ENCODE measurements at places on chromosomes 4 and X.

DNA sequence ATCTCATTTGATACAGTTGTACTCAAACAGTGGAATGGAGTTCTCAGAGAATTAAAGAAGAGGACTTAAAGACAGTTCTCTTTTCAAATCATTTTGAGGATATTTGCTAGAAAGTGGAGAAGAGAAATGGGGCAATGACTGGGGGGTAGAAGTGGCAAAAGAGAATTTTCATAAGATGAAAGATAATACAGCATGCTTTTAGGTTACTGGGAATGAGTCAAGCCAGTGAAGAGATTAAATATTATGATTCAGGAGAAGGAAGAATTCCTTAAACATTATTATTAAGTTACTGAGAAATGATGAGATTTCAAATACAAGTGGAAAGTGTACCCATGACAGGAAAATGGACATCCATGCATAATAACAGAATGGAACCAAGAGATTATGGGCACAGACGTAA, 219.0 kb upstream of the DKK2 start:
- DNase-seq: no peak

DNA sequence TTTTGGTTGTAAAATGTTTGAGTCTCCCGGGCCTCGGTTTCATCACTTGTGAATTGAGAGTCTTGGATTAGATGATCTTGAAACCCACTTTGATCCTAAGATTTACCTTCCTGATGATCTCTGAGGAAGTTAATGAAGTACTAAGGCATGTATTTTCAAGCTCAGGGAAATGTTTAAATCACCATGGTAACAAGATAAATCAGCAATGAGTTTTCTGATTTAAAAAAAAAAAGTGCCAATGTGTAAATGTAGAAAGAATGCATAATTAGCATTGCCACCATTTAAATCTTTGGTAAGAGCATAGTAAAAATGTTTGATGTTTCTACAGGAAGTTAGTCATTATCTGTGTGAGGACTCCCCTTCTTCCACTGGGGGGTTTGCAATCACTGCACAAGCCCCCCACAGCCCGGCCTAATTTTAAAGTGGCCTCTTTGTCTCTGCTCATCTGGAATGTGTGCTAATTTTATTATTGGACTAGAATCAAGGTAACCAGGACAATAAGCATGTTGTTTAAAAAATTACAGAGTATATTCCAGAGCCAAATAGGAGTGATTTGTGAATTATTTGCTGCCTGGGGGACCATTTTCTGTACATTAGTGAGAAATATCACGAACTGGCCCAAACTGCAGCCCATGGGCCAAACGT, 93.6 kb downstream of the SLC34A2 start:
- DNase-seq: no peak

DNA sequence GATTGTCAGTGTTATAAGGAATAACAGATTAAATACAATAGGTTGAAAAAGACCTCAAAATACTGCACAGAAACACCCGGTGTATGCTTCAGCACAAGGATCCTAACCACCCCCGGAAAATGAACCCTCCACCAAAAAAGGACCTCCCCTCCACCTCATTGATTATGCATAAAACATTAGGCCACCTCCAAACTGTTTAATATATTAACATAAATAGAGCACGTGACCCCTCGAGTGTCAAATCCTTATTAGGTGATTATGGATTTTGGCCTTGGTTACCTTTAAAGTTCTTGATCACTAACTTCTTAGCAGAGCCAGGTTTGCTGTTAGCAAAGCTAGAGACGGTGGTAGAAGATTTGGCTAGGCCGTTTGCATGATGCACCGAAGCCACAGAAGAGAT, 958 bp downstream of the CUL4B start:
- no peak for DNase-seq

- DNase-seq: no peak
Observed at GRCh38 chr4:26866781-26867180, 6.1 kb downstream of the STIM2 start.

DNA sequence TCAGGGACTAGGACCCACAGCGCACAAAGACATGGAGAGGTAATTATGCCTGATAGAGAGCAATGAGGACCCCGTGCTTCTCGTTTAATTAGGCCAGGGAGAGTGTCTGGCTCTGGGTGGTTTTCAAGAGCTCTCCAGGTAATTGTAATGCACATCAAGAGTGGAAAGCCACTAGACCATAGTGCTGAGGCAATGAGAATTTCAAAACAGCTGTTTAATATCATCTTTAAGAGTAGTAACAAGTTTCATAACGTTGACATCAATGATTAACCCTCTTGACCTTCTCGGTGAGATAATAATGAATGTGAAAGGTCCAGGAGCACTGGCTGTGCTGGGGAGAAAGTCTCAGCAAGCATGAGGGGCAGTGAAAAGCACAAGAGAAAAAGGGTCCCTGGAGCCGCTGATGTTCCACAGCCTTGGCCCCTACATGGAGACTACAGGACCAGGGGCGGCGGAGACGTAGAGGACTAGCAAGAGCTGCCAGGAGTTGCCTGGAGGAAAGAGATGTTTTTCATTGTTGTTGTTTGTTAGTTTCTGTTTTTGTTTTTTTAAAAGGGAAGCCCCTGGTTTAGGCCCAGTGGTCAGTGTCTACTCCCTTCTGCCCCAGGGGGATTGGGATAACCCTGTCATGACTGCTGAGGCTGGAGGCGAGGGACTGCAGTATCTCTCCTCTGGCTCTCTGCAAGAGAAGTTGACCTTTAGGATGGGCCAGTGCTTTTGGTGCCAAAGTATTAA, 14.8 kb upstream of the CXCR3 start:
- DNase-seq: no peak

DNA sequence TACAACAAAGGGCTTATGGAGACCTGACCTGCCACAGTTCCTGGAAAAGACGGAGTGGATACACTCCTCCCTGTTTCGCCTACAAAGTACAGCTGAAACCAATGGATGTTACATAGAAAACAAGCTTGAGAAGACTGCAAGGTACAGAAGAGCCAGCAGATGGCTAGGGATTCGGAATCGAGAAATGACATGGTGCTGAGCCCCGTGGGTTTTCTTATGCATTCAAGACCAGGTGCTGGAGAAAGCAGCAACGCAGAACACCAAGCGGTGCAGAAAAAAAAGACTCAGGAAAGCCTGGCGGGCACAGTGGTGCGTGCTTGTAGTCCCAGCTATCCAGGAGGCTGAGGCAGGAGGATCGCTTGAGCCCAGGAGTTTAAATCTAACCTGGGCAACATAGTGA, 13.8 kb downstream of the TIMM17B start:
- DNase-seq: peak; percentile 13

- DNase-seq: no peak
Observed at GRCh38 chr4:157810137-157810774, 362.6 kb downstream of the GASK1B start.

- DNase-seq: no peak
Observed at GRCh38 chrX:77937291-77937690, 26.8 kb downstream of the ATP7A start.

DNA sequence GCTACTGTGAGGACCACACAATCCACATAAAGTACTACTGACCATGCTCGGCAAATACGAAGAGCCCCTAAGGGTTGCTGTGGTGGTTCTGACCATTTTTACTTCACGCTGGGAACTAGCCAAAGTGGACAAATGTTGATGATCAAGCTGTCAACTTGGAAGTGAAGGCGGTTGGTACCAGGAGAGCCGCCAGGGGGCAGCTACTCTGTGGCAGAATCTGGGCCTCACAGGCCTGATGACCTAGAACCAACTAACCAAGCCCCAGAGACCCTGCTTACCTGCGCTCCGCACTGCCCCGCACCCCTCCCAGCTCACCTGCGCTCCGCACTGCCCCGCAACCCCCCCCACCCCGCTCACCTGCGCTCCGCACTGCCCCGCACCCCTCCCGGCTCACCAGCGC, 5.6 kb downstream of the GAK start:
- DNase-seq: peak; percentile 33

- peak; percentile 55 for DNase-seq
Observed at GRCh38 chrX:130055899-130056298, 54.4 kb downstream of the ELF4 start.

- no peak for DNase-seq
Observed at GRCh38 chr4:21921526-21922180, 26.9 kb downstream of the KCNIP4 start.

- DNase-seq: no peak
Observed at GRCh38 chr4:159075531-159075932, 27.3 kb upstream of the RAPGEF2 start.

DNA sequence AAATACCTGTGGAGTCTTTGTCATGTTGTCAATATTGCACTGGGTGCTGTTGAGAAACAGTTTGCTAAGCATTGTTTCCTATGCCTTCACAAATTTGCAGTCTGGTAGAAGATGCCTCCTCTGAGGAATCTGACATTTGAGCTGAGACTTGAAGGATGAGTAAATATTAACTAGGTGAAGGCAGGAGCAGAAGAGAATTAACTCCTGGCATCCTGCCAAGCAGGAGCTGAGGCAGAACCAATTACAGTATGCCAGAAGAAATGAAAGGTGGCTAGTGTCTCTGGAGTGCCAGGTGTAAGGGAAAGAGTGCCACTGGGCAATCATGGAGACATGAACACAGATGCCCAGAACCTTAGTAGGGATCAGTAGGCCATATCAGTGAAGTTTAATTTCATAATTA, 1778.2 kb upstream of the PCDH10 start:
- no peak for DNase-seq

DNA sequence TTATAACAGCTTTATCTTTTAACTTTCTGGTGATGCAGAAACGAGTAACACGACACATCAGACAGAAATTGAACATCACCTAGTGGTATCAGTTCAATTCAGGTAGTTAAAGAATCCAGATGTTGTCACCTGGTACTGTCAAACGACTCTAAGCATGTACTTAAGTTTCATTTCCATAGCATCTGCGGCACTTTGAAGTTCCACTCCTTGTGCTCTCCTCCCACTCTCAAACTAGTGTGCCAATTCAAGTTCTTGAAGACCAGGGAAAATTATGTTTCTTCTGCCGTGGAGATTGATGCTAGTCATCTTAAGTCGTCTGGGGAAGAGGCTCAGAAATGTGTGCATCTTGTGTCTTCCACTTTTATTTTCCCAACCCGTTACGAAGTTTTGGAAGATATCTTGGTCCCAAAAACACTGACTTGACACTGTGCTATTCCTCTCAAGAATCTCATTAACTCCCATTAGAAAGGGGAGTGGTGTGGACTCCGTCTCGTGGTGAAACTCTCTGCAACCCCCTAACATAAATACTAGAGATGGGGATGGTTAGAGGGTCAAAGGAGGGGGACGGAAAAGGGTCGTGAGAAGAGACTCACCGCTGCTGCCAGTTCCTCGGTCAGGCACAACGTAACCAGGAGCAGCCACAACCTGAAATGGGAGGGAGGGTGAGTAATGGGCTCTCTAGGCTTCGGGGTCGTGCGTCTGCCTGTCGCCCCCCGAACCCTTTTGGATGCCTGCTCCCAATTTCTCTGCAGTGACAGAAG, 693 bp downstream of the COL4A6 start:
- no peak for DNase-seq

GRCh38 chr4:76585272-76585671, 150.2 kb downstream of the SHROOM3 start:
- no peak for DNase-seq

DNA sequence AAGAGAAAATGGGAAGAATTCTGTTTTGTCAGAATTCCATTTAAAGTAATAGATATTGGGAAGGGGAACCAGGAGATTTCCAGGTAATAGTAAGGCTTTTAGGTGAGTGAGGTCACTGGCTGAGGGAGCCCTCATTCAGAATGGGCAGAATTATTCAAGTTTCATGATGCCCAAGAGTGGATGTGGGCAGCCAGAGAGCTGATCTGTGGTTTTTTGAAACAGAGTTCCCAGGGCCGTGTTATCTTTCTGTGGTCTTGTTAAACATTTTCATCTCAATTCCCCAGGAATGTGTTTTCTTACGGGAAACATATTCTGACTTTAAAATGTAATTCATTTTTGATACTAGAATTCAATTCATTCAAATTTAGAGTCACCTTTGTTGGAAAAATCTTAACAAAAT, 182.0 kb upstream of the AADAT start:
- DNase-seq: no peak
